ENCODE measurements at places on chromosomes 11 and 22.

- DNase-seq: peak; percentile 1
Observed at GRCh38 chr11:117851106-117851505, 25.4 kb downstream of the FXYD6 start.

GRCh38 chr11:44680982-44681597, 45.7 kb upstream of the TSPAN18 start:
- no peak for DNase-seq

GRCh38 chr22:20446383-20446970, 8.9 kb upstream of the SCARF2 start:
- no peak for DNase-seq

GRCh38 chr11:63769042-63769713, 603 bp upstream of the ZFTA start:
- DNase-seq: no peak

- peak; percentile 91 for DNase-seq
Observed at GRCh38 chr11:14386895-14387480, 28.0 kb upstream of the RRAS2 start.

DNA sequence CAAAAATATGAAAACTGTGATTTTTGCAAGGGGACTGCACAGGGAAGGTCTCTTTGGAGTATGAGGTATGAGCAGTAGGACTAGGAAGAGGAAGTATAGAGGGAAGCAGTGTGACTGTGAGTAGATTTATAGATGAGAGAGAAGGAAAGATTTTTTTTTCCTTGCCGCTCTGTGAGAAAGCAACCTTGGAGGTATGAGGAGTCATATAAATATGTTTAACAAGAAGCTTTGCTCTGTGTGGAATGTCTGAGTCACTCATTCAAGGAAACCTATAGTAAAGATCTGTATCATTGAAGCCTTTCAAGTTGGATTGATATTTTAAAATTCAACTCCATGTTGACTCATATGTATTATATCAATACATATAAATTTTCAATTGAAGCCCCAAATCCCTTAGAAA, 26.2 kb downstream of the DNHD1 start:
- no peak for DNase-seq

DNA sequence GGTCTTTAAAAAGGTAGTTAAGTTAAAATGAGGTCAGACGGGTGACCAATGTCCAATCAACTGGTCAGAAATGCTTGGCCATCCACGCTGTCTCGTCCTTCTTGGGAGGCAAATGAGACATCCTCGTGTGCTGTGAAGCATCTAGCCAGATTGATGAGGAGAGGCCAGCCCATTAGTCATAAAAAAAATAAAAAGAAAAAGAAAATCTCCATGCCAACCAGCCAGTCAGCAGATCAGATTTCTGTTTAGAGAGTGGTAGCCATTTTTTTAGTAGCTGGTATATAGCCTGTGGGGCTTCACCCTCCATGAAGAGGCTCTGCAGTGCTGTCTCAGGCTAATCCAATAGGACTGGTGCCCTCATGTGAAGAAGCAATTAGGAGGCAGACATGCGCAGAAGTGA, 343.1 kb upstream of the SYN3 start:
- no peak for DNase-seq

GRCh38 chr22:17443405-17444203, 74.3 kb downstream of the CECR2 start:
- no peak for DNase-seq

- DNase-seq: no peak
Observed at GRCh38 chr11:131428853-131429252, 58.4 kb downstream of the NTM start.

- DNase-seq: no peak
Observed at GRCh38 chr11:117744471-117745150, 52.4 kb downstream of the DSCAML1 start.

DNA sequence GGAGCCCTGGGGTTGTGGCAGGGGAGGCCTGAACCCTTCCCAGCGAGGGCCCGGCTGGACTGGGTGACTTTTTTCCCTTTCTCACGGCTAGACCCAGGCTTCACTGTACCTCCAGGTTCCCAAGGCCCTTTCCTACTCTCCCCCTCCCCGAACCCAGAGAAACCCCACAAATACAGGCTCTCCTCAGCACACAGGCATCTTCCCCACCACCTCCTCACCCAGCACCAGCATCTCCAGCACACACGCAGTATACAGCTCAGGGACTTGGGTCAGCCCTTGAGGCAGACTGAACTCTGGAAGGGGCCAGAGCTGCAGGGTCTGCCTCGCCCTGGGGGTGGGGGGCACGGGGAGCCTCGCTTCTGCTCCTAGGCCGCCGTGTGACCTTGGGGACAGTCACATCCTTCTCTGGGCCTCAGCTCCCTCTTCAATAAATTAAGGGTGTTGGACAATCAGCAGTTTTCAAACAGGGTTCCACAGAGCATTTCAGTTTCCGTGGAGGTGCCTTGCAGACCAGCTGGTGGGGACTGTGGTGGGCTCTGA, 4.5 kb downstream of the TMPRSS13 start:
- no peak for DNase-seq

DNA sequence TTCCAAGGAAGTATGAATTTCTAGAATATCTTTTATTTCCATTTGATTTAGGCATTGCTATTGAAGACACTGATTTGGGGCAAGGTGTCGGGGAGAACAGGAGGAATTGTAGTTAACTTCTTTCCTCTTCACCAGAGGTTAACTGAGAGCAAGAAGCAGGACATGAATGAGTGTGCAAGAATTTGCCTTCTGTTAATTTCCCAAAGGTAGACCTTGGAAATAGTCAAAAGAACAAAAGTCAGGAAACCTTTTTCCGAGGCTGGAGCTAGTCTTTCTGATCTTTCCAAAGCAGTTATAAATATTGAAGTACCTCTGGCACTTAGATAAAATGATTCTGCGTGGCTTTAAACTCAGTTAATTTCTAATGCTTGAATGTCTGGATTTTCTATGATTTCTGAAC, 66.9 kb downstream of the MTMR3 start:
- no peak for DNase-seq

DNA sequence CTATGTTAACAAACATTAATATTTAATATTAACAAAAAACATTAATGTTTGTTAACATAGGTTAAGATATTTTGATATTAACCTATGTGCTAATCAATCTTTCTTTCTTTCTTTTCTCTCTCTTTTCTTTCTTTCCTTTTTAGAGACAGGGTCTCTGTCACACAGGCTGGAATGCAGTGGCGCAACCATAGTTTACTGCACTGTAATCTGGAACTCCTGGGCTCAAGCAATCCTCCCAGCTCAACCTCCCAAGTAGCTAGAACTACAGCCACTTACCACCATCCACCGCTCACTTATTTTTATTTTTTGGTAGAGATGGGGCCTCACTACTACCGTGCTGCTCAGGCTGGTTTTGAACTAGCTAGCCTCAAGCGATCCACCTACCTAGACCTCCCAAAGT, 13.2 kb downstream of the SIK3 start:
- no peak for DNase-seq

- DNase-seq: no peak
Observed at GRCh38 chr22:41560095-41560471, 727 bp upstream of the CSDC2 start.

- DNase-seq: no peak
Observed at GRCh38 chr11:43644621-43645299, 35.8 kb upstream of the HSD17B12 start.

GRCh38 chr22:48070083-48070482, 1307.6 kb downstream of the TBC1D22A start:
- no peak for DNase-seq

GRCh38 chr11:37141707-37142106, 543.7 kb upstream of the RAG2 start:
- peak; percentile 10 for DNase-seq

GRCh38 chr11:61297746-61298145, 2.6 kb upstream of the VWCE start:
- DNase-seq: peak; percentile 65

DNA sequence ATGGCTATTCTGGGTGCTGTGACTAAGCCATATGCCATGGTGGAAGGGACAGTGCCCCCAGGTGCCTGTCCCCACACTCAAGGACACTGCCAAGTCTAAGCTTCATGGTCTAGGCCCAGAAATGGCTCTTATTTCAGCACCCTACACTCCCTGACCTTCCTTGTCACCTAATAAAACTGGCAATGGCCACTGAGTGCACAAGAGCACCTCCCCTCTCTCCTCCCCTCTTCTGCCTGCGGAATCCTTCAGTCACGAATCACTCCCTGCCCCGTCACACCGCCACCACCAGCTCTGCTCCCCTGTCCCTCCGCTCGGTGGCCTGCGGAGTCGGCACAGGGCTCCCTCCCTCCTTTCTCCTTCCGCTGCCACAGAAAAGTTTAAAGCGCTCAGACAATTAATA, 19.0 kb upstream of the LMO1 start:
- DNase-seq: peak; percentile 83

DNA sequence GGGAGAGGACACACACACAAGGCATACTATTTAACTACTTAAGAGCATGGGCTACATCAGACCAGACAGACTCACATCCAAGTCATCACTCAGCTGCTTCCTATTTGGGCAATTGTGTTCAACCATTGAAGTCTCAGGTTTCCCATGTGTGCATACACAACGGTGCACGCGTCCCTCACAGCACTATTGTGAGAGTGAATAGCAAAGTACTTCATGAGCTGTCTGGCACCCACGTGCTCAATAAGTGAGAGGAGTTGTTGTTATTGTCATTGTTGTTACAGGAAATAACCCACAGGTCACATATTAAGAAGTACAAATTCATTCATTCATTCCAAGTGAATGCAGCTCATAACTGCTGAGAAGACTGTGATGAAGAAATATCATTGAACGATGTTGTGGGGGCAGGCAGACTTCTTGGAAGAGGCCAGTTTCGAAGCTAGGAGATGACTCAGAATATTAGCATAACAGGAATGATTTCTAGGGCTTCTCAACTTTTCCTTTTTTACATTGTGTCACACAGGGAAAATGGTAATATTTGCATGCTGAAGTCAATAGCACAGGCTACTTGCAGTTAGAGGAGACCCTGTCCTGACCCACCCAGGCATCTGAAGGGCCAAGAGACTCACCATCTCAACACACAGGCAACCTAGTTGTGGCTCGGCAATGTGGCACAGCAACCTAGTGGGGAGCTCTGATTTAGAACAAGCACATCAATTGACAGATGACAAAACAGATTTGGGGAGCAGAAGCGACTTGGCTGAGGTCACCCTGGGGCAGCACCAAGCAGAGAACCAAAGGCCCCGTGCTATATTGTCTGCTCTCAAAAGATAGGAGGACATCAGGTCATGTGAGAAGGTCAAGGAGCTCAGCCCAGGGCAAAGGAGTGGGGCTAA, 606.0 kb downstream of the BUD13 start:
- DNase-seq: no peak

DNA sequence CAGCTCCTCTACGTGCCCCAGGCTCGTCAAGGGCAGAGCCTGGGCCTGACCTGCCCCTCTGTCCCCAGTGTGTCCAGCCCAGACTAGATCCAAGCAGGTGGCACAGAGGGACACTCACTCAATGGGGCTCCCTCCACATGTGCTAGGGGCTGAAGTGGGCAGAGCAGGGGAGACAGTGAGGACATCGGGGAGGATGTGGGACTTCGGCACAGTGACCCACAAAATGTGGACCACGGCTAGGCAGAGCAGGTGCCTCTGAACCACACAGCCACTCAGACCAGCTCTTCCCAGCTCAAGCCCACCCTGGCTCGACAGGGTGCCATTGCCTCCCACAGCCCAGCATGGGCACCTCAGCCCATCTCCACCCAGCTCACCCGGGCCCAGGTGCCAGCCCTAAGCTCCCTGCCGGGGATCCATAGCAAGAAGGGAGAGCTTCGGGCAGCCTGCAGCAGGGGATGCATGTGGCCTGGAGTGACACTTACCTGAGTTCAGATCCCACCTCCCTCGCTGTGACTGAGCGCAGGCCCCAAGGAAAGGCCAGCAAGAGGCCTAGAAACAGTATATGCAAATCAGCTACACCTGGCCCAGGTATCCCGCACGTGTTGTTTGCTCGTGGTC, 46.9 kb upstream of the RTL6 start:
- no peak for DNase-seq

- no peak for DNase-seq
Observed at GRCh38 chr11:8290081-8290810, 26.6 kb upstream of the LMO1 start.

DNA sequence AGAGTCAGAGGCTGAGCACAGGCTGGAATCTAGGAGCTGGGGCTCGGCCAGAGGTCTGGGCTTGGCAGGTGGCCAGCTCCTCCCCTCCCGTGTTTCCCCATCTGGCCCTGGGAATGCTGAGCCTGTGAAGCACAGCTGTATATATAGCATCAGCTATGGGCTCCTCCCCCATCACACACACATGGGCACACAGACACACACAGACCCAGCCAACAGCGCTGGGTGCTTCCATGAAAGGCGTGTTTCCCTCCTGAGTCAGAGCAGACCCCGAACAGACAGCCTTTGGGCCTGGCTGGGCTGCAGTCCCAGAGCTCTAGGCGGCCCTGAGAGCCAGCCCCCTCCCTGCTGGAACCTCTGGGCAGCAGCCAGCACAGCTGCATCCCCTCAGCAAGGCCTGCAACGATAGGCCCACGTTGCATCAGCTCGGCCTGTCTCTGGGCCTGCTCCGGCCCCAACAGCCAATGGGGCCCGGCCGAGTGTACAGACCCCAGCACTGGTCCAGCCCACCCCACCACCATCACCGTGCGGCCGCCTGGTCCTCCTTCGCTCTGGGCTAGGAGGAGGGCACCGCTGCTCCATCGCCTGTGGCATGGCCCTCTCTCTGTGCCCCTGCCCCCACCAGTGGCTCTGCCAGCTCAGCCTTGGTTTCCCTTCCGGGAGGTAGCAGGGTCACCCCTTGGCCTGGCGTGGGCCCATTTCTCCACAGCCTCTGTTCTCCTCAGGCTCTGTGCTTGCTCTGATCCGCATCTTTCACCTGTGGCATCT, 7.6 kb upstream of the SERPINH1 start:
- DNase-seq: peak; percentile 48

DNA sequence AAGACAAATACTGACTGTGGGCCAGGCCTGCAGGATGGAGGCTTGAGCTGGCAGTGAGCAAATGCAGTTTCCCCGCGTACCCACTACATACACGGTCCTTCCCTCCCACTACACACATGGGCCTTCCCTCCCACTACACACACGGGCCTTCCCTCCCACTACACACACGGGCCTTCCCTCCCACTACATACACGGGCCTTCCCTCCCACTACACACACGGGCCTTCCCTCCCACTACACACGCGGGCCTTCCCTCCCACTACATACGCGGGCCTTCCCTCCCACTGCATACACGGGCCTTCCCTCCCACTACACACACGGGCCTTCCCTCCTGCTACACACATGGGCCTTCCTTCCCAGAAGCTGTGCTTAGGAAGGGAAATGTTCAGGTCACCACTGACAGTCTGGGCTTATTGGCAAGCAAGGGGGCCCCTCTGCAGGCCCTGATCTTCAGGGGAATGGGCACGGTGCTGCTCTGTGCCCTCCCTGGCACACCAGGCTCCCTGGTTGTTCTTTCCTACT, 10.8 kb downstream of the DNAL4 start:
- no peak for DNase-seq

All from HAP-1 (cell line).